ENCODE measurements at places on chromosomes 5 and 9.

- H3K4me3 ChIP-seq, result no peak overlapping the region
- no peaks in the 10 kb centered on the region for H3K36me3 ChIP-seq
- no peaks in the 10 kb centered on the region for H3K27me3 ChIP-seq
- DNase-seq, result no peak
These were observed 22.3 kb downstream of the RIC1 start for GRCh38 chr9:5651246-5651645.

DNA sequence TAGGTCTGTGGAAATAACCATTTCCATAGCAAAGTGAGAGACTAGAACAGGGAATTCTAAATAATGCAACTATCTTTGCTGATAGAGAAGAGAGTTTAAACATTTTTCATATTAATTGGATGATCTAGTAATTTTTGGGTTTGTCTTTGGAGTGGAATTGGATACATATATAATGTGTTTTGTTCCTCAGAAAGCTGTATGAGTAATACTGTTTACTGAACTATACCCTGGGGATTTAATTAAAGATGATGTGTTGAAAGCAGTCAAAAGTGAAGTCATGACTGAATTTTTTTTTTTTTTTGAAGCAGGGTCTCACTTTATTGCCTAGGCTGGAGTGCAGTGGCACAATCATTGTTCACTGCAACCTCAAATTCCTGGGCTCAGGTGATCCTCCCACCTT is 17.9 kb downstream of the FER start:
- peaks cover 9% of the 10 kb centered on the region for H3K4me1 ChIP-seq
- H3K27me3 ChIP-seq, result no peaks in the 10 kb centered on the region
- H3K27ac ChIP-seq, result no peak overlapping the region
- no peak for DNase-seq

DNA sequence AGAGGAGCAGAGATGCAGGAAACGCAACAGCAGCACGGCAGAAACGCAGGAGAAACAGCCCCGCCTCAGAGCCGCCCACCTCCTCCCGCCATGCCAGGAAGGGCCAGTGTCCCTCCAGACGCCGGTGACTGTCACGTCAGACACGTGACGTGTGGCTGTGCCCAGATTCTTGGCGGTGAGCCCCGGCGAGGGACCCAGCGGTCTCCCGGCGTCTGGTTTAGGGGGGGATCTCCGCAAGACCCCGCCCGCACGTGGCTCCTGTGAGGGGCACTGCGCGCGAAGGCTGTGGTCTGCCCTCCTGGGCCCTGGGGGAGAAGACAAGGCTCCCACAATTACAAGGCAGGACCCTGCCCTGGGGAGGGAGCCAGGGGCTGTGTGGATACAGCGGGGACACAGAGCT is 2.4 kb upstream of the LCN8 start:
- H3K4me1 ChIP-seq, result no peaks in the 10 kb centered on the region
- H3K4me3 ChIP-seq, result no peak overlapping the region
- no peaks in the 10 kb centered on the region for H3K27me3 ChIP-seq
- H3K36me3 ChIP-seq, result no peaks in the 10 kb centered on the region
- DNase-seq, result no peak

DNA sequence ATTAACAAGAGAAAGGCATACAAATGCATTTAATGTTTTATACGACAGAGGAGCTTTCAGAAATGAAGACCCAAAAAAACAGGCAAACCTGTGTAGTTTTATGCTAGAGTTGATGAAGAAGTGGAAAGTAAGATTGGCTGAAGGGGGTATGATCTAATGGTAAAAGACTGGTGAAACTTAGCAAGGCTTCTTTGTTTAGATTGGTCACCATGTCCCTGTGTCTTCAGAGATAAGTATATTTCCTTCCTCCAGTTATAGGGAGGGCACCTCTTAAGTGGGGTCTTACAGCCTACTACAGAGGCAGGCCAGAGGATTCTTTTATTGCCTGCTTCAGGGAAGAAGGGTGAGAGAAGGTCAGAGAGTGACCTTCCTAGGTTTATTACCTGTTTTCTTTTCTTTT is 56.4 kb downstream of the PRKACG start:
- H3K36me3 ChIP-seq, result peaks cover 1% of the 10 kb centered on the region
- peaks cover under 1% of the 10 kb centered on the region for H3K4me1 ChIP-seq
- H3K4me3 ChIP-seq, result no peak overlapping the region

GRCh38 chr9:123983047-123983446 is 28.5 kb upstream of the LHX2 start:
- no peaks in the 10 kb centered on the region for H3K4me1 ChIP-seq
- H3K27ac ChIP-seq, result no peak overlapping the region
- no peaks in the 10 kb centered on the region for H3K36me3 ChIP-seq
- DNase-seq, result no peak

DNA sequence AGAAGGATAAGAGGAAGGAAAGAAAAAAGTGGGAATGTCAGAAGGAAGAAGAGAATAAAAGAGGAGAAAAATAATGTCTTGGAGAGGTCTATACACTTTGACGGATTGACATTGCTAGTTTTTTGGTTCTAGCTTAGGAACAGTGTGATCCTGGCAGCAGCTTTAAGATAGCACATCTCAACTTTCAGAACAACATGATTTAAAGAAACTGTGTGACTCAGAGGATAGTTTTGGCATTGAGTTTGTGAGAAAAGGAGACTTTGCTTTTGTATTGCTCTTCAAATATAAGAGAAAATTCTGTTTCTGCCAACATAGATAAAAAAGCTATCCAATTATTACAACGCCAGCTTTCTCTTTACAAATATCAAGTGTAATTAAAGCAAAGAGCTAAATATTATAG is 260.7 kb upstream of the ARRDC3 start:
- no peak overlapping the region for H3K4me3 ChIP-seq
- no peaks in the 10 kb centered on the region for H3K36me3 ChIP-seq
- H3K4me1 ChIP-seq, result no peaks in the 10 kb centered on the region
- no peak for DNase-seq
- H3K27me3 ChIP-seq, result no peaks in the 10 kb centered on the region
- no peak overlapping the region for H3K27ac ChIP-seq

- no peaks in the 10 kb centered on the region for H3K4me1 ChIP-seq
- H3K36me3 ChIP-seq, result no peaks in the 10 kb centered on the region
- H3K4me3 ChIP-seq, result no peak overlapping the region
- H3K27ac ChIP-seq, result no peak overlapping the region
- peaks cover 24% of the 10 kb centered on the region for H3K27me3 ChIP-seq
These were observed 208.5 kb upstream of the TNC start for GRCh38 chr9:115326461-115326860.

DNA sequence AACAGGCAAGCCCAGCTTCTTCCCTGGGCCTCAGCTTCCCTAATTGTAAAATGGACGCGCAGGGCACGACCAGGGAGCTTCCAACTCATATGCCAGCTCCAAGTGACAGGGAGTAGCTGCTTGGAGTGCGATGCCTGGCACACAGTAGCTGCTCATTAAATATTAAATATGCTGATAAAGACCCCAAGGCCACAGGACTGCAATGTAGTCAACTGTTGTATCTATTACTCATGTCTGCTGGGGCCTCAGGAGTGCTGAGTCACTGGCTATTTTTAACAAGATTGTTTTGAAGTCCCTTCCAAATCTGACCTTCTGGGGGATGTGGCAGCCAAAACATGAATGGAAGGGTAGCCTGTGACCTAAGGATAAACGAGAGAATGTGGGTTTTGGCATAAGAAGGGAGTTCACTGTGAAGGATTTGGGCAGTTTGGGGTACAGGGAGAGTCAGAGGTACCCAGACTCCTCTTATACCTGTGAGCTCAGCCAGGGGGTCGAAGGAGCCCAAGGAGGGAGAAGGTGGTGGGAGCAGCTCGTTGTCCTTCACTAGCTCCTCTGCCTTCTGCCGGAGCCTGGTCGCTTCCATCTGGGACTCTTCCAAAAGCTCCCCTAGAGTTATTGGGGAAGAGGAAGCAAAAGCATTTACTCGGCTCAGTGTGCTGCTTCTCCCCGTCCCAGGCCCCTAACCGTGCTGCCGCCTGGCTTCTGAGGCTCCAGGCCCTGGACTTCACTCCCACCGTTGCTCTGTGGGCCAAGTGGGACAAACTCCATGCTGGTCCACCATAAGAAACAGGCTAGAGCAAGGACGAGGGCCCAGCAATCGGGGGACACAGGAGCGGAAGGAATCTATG is 17.5 kb downstream of the TNIP1 start:
- H3K4me1 ChIP-seq, result peaks cover 41% of the 10 kb centered on the region
- H3K27me3 ChIP-seq, result no peaks in the 10 kb centered on the region
- no peak overlapping the region for H3K27ac ChIP-seq
- peaks cover 56% of the 10 kb centered on the region for H3K36me3 ChIP-seq
- no peak overlapping the region for H3K4me3 ChIP-seq

DNA sequence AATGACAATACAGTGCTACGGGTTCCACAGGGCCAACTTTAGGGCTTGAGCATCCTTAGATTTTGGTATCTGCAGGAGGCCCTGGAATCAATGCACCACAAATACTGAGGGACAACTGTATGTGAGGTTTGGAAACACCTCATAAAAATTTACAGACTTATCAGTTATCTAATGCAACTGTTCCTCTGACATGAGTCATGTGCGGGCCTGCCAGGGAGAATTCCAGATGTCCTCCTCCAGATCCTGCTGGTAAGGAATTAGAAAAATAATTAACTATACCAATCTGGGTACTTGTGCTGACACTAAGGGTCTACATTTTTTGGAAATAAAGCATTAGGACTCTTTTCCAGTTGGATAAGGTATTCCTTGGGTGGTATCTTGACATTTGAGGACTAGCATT is 333.3 kb downstream of the ARRDC3 start:
- no peak overlapping the region for H3K27ac ChIP-seq
- H3K27me3 ChIP-seq, result peaks cover 29% of the 10 kb centered on the region

- H3K4me1 ChIP-seq, result no peaks in the 10 kb centered on the region
- no peak overlapping the region for H3K4me3 ChIP-seq
- H3K36me3 ChIP-seq, result no peaks in the 10 kb centered on the region
These were observed 16.0 kb upstream of the TBC1D2 start for GRCh38 chr9:98271479-98271878.

DNA sequence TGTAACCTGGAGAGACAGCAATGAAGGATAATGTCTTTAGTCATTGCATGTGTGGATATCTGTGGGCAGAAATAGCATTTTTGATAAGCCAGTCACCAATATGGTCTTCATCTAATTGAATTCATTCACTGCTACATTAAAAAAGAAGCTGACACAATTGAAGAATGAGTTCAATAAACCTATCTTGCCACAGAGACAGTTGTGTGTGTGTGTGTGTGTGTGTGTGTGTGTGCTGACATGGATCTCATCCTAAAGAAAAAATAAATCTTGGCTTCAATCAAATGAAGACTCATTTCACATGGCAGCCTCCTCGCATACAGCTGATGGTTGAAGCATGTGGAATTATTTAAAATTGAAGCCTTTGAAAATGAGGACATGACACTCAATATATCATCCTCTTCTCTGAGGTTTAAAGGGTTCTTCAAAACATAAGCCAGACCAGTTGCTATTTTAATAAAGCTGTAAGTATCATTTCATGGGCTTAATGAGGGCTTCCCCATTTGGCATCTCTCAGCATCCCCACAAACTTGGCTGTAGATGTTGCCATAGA is 118.5 kb upstream of the PTPN3 start:
- H3K27ac ChIP-seq, result no peak overlapping the region
- DNase-seq, result no peak
- H3K4me1 ChIP-seq, result no peaks in the 10 kb centered on the region
- no peak overlapping the region for H3K4me3 ChIP-seq
- H3K27me3 ChIP-seq, result no peaks in the 10 kb centered on the region

GRCh38 chr9:69971643-69972449 is 71.8 kb upstream of the MAMDC2 start:
- no peaks in the 10 kb centered on the region for H3K36me3 ChIP-seq
- H3K4me1 ChIP-seq, result no peaks in the 10 kb centered on the region
- H3K4me3 ChIP-seq, result no peak overlapping the region
- H3K27me3 ChIP-seq, result peaks cover 37% of the 10 kb centered on the region
- no peak overlapping the region for H3K27ac ChIP-seq

DNA sequence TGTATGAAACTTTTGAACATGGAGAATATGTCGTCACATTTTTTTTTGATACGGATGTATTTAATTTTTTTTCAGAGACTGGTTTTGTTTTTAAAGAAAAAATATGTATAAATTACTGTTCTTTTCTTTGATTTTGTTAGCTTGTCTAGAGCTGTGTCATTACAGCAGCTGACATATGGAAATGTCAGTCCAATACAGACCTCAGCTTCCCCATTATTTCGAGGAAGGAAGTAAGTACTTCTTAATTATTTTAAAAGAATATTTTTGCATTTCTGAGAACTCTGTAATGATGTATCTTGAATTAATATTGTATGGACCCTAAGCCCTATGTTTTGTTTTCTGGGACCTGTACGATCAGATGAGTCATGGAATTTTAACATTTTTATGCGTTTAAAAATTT is 7.6 kb downstream of the TENT2 start:
- no peaks in the 10 kb centered on the region for H3K27me3 ChIP-seq
- no peak overlapping the region for H3K27ac ChIP-seq
- DNase-seq, result no peak
- no peak overlapping the region for H3K4me3 ChIP-seq
- peaks cover 42% of the 10 kb centered on the region for H3K4me1 ChIP-seq

DNA sequence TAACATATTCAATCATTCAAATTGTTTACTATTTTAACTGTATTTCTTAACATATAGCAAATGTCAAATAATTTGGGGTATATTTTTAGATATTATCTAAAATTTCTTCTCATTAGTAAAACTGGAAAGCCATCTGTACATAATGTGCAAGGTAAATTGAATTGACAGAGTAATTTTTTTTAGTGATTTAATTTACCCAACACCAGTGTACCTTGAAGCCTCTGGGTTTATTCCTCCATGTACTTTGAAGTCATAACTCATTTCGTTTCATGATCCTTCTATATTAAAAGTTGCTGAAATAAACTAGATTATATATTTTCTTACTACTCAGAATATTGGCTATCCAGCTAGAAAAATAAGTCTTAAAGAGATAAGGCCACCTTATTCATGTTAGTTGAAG is 674.9 kb downstream of the PRR16 start:
- DNase-seq, result no peak
- no peak overlapping the region for H3K4me3 ChIP-seq
- H3K27me3 ChIP-seq, result no peaks in the 10 kb centered on the region
- no peaks in the 10 kb centered on the region for H3K4me1 ChIP-seq
- H3K36me3 ChIP-seq, result peaks cover 1% of the 10 kb centered on the region

DNA sequence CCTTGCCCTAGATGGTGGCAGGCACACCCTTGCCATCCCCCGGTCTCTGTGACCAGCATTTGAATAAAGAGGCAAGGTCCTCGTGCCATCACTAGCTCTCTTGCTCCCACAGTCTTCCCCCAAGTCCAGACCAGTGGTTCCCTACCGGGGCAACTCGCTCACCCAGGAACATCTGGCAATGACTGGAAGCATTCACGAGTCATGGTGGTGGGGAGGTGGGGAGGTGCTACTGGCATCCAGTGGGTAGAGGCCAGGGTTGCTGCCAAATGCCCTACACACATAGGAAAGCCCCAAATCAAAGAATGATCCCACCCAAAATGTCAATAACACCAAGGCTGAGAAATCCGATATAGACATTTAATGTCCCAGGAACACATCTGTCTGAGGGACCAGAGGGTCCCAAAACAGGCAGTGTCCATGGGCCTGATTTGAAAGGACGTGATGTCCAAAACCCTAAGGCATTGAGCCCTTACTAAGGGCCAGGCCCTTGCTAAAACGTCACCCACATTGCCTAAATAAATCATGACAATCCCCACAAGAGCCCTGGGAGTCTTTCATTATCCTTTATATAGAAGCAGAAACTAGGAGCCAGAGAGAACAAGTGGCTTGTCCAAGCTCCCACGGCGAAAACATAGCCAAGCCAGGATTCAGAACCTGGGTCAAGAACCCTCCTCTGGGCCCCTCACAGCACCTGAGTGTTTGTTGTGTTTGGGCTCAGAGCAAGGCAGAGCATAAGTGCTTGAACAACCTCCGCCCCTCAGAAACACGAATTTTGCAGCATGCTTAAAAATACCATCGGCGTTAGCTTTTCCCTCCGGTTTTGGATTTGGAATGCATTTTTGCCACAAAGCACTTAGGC is 119.3 kb upstream of the WWC1 start:
- no peak overlapping the region for H3K4me3 ChIP-seq
- peaks cover 20% of the 10 kb centered on the region for H3K27me3 ChIP-seq
- no peak for DNase-seq
- no peaks in the 10 kb centered on the region for H3K4me1 ChIP-seq
- no peak overlapping the region for H3K27ac ChIP-seq
- H3K36me3 ChIP-seq, result no peaks in the 10 kb centered on the region

Data from central memory CD8-positive, alpha-beta T cell (primary cell).